Cortex of kidney (tissue), 1 donor: ENCODE measurements at places on chromosomes 12 and 14.

DNA sequence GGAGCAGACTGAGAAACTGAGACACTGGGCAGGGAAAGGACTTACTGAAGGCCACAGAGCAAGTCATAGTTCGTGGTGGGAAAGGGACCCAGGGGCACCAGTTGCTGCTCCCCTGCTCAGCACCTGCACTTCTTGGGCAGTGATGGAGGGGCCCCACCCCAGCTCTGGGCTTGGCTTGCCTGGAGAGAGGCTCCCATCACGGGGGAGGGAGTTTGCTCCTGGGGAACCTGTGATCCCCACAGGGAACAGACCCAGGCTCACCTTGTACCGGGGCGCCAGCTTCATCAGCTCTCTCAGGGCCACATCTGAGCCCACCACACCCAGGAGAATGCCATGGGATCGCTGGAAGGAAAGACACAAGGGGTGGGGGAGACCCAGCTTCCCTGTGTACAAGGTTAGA, 39.8 kb downstream of the CACNA2D4 start:
- DNase-seq, result no peak

DNA sequence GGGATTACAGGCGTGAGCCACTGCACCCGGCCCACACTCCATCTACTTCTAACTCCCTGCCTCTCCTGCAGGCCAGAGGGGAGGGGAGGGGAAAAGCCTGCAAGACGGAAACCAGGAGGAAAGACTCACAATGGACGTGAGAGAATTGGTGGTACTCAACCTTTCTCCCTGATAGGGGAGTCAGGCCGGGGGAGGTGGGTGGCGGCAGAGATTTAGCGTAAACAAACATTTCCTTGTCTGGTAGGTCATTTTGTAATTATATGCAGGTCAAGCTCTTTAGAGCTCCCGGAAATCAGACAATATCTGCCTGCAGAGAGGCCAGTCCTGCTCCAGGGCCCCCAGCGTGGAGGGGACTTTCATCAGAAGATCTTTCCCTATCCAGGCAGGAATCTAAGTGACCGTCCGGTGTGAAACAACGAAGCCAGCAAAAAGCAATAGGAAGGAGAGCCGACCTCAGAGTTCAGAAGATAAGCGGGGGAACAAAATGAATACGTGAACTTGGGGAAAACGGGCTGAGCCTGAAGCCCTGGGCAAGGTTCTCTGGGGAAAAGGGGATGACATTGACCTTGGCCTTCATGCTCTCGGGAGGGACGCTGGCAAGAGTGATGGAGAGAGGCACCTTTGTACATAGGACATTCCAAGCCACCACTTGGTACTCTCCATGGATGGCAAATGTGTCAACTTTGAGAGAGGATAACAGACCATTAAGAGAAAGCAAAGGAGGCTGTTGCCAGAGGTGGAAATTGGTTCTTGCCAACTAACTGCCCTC, 62.3 kb downstream of the SPRING1 start:
- no peak for DNase-seq

GRCh38 chr12:88836156-88836555, 255.9 kb upstream of the KITLG start:
- no peak for DNase-seq

DNA sequence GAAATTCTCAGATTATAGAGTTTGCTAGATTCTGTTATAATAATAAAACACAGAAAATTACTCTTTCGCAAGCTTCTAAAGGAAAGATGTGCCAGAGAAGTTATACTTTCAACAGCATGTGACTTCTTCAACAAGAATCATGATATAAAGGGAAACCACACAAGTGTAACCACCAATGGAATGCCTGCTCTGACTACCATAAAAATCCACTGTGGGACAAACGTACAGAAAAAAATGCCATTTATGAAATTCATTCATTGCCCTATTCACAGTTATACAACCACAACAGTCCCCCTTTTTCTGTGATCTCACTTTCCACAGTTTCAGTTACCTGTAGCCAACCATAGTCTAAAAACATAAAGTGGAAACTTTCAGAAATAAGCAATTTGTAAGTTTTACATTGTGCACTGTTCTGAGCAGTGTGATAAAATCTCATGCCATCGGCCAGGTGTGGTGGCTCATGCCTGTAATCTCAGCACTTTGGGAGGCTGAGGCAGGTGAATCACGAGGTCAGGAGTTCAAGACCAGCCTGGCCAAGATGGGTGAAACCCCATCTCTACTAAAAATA, 3.2 kb downstream of the CATSPERB start:
- DNase-seq, result no peak

GRCh38 chr12:116876151-116876869, 4.9 kb downstream of the HRK start:
- DNase-seq, result no peak

DNA sequence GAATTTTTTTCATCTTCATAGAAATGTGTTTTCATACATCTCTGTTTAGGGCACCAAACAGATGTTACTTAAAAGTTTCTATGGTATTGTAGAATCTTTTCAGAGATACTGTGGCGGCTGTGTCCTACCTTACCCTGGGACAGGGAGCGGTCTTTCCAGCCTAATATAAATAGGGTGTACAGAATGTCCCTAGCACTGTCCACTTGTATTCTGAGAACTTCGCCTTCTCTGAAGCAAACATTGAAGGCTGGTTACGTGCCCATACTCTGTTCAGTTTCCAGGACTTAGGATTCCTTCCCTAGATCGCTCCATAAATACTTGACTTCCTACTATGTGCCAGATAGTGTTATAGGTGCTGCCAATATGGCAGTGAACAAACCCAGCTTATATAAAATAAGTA, 24.3 kb upstream of the SLC38A2 start:
- no peak for DNase-seq

- DNase-seq, result no peak
Observed at GRCh38 chr12:63098851-63099250, 52.1 kb downstream of the AVPR1A start.

- DNase-seq, result no peak
Observed at GRCh38 chr12:5438671-5439200, 6.8 kb downstream of the NTF3 start.
